ENCODE measurements at places on chromosomes 13 and 19.

DNA sequence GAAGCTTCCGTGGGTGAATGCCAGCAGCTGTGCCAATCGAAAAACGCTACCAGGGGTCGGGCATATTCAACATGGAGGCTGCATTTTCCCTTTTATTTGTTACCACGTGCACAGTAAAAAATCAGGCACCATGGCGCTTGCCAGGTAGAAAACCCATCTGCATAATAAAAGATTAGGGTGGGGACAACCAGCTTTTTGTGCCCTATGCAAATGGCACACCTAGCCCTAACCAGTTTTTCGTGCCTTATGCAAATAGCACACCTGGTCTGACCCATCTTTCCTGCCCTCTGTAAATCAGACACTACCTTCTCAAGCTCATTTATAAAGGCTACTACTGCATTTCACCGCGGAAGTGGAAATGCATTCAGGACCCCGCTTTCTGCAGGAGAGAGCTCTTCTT is 62.1 kb upstream of the FREM2 start:
- peak; percentile 86 for DNase-seq

DNA sequence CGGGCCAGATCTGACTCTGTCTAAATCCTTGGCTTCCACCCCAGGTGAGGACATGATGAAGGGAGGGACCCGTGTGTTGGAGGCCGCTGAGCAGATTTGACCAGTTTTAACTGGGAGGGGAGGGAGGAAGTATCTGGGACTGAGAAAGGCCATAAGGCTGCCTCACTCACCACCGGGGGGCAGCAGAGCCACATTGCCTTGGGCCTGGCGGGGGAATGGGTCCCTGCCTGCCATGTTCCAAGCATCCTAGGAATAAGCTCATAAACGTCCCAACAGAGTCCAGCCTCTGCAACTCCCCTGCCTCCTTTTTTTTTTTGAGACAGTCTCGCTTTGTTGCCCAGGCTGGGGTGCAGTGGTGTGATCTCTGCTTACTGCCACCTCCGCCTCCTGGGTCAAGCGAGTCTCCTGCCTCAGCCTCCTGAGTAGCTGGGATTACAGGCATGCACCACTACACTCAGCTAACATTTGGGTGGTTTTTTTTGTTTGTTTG is 15.5 kb downstream of the MAST3 start:
- DNase-seq = peak; percentile 87

DNA sequence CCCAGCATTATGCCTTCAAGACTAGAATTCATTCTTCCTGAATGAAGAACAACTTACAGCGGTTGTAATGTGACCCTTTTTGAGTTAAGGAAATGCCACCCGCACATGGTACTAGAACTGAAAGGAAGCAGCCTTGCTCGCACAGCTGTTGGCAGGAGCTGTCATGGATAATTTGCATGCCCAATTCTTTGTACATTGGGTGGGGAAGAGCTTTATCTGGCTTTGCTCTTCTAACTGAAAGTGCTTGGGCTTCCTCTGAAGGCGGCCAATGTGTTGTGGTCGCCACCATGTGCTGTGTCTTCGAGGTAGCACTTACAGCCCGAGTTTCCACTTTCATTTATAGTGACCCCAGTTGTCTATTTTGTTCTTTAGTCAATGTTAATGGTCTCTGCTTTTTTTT is 3.4 kb downstream of the CCNE1 start:
- DNase-seq = no peak

- DNase-seq = no peak
These were observed 11.9 kb downstream of the GADD45B start for GRCh38 chr19:2487842-2488241.

DNA sequence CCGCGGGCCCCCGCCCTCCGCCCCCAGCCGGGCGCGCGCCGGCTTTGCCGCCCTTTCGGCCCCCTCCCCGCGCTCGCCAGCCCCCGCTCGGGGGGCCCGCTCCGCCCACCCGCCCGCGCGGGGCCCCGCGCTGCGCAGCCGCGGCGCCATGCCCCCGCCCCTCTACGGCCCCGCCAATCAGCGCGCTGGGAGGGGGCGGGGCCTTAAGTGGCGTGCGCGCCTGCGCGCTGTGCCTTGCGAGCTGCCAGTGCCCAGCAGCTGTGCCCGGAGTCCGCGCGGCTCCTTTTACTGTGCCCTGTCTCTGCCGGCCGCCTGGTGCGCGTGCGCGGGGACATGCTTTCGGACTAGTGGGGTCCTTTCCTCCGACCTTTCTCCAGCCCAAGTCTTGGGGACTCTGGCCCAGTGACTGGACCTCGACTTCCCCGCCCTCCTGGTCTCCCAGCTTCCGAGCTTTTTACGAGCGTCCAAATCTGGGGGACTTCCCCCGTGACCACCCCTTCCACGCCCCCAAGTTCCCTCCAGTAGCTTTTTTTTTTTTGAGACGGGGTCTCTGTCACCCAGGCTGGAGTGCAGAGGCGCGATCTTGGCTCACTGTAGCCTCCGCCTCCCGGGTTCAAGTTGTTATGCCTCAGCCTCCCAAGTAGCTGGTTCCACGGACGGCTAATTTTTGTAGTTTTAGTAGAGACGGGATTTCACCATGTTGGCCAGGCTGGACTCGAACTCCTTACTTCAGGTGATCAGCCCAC is at the start of gene MBD3:
TSS of gene MBD3 (minus strand) at position 111 of the 746 bp plus-strand sequence. CDS start 234 bp downstream, outside the sequence.
- peak; percentile 95 for DNase-seq

GRCh38 chr19:30135093-30135757 is 193.2 kb downstream of the URI1 start:
- no peak for DNase-seq

GRCh38 chr19:43499042-43499441 is 5.5 kb downstream of the PHLDB3 start:
- no peak for DNase-seq

DNA sequence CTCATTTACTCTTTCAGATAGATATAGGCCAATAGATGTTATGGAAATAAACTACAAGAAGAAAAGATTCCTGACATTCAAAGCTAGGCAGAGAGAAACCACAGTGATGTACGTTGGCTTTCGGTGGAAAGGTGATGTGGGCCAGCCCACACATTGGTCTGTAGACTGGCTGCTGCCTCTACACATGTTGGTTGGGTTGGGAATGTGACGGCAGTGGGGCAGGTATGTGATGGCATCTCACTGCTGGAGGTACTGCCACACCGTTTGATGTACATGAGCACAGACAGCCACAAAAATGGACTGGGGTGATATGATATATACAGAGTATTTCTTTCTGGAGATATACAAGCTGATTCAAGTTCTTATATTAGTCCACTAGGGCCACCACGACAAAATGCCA is 69.4 kb downstream of the C13orf42 start:
- DNase-seq = no peak

DNA sequence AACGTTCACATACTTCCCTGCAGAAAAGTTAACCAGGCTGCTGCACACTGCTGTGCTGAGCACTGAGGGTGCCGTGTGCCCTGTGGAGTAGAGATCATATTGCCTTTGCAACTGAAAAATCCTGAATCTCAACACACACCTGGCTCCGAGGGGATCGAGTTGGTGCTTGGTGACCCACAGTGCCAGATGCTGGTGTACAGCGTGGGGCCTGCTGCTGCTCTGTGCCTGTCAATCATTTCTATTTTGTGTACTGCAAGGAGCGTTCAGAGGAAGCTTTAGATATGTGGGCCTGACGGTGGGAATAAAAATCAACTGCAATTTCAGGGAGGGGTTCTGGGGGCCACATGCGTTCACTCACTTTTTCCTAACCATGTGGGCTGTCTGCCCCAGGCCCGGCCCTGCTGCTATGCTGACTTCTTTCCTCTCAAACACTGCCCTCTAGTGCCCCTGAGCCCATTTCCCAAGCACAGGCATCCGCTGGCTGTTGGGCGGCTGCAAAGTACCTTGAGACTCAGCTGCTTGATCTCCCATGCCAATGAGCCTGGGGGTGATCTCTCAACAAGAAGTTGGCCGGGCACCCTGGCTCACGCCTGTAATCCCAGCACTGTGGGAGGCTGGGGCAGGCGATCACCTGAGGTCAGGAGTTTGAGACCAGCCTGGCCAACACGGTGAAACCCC is 9.7 kb upstream of the LENG8 start:
- DNase-seq = peak; percentile 83

DNA sequence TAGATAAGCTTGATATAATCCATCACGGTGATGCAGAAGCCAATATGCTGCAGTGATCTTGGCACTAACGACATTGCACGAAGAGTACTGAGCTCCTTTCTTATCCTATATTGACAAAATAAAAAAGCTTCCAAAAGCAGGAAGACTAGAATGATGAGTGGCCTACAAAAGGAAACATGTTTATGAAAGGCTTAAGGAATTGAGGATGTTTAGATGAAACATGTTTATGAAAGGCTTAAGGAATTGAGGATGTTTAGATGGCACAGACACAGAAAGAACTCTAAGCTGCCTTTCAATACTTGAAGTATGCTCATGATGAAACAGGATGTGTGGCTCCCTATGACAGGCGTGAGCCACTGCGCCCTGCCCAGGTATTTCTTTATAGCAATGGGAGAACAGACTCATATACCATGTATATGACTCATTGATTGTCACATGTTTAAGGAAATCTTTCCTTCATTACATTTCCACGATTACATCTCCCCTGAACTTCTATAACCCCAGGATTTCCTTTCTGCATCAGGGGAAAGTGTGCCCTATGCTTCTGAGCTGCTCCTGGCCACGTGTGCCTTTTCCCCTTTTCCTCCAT is 690.8 kb upstream of the ARGLU1 start:
- no peak for DNase-seq

GRCh38 chr19:14943601-14944000 is 2.3 kb downstream of the OR7C2 start:
- no peak for DNase-seq

DNA sequence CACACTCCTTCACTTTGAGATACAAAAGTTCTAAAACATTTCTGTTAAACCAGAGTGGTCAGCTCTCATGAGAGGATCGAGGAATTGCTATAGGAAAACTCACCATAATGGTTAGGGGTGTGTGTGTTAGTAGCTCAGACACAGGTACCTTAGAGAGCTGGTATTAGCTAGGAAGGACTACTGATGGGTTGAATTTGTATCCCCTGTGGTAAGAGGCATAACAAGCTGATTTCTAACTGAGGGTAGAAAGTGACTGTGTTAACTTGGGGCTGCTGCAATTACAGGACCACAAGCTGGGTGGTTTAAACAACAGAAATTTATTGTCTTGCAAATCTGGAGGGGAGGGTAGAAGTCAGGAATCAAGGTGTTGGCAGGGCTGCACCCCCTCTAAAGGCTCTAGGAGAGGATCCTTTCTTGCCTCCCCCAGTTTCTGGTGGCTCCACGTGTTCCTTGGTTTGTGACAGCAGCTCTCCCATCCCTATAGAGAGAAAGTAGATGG is 17.4 kb downstream of the LEUTX start:
- DNase-seq = peak; percentile 51

DNA sequence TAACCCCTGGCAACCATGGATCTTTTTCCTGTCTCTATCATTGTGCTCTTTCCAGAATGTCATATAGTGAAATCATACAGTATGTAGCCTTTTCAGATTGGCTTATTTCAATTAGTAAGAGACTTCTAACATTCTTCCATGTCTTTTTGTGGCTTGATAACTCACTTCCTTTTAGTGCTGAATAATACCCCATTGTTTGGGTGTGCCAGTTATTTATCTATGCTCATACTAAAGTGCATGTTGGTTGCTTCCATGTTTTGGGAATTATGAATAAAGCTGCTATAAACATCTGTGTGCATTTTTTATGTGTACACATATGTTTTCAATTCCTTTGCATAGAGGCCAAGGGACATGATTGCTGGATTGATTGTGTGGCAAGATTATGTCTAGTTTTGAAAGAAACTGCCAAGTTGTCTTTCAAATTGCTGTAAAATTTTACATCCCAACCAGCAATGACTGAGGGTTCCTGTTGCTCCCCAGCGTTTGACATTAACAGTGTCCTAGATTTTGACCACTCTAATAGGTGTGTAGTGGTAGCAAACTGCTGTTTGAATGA is 358.9 kb downstream of the ITGBL1 start:
- DNase-seq = no peak

DNA sequence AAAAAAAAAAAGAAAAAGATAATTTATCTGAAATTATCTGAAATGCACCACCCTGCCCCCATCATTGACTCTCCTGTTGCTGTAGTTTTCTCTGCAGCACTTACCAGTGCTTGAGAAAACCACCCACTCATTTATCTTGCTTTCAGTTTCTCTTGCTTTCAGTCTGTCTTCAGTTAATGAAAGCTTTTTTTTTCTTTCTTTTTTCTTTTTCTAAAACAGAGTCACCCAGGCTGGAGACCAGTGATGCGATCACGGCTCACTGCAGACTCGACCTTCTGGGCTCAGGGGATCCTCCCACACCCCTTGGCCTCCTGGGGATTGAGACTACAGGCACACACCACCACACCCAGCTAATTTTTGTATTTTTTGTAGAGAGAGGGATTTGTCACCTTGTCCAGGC is 4.3 kb upstream of the ACP5 start:
- no peak for DNase-seq

- peak; percentile 57 for DNase-seq
These were observed 21.1 kb downstream of the CCDC97 start for GRCh38 chr19:41330946-41331678.

GRCh38 chr19:16371540-16371986 is 46.9 kb downstream of the KLF2 start:
- no peak for DNase-seq

DNA sequence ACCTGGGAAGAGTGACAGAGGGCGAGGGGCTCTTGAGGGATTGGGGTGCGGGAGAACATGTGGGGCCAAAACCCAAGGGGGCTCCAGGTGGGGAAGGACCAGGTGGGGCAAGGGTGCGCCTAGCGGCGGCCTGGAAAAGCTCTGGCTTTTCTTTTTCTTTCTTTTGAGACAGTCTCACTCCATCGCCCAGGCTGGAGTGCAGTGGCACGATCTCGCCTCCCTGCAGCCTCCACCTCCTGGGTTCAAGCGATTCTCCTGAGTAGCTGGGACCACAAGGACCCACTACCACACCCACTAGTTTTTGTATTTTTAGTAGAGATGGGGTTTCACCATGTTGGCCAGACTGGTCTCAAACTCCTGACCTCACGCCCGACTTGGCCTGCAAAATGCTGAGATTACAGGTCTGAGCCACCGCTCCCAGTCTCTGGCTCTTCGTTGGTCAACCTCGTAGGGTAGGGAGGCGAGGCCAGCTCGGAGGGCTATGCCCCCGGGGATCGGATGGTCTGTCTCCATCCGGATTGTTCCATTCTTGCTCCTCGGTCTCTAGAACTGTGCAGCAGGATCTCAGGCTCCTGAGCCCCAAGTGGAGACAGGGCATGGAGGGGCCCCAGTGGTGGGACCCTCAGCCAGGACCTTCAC is 3.7 kb downstream of the GADD45B start:
- DNase-seq = no peak

DNA sequence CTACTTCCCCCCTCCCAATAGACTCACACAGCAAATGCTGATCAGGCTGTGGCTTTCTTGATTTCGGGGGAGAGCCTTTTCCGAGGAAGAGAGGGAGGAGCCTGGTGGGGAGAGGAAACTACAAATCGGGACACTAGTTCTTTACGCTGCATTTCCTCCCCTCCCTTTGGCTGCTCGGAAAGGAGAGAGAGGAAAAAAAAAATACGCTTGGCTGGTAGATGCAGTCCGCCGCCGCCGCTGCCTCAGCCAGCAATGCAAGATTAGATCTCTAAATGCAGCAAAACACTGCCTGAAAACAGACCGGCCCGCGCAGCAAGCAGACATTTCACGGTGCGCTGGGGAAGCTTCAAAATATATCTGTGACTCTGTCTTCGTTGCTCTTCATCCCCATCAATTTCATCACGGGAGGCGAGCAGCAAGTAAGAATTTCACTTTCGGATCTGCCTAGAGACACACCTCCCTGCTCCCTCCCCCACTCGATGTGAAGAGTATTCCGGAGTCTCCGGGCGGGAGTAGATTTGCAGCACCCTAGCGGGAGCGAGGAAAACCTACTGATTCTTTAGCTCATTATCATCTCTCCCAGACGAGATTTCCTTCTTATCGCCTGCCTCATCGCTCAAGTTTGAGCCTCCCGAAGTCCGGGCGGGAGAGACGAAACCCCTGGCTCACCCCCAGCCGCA is at the start of gene PCDH17:
TSS of gene PCDH17 (plus strand) at position 149 of the 680 bp plus-strand sequence. CDS start 803 bp downstream, outside the sequence.
- DNase-seq = peak; percentile 68

Measured in H9 (cell line).